ENCODE measurements at places on chromosomes 1 and 21.

GRCh38 chr1:238346340-238346739 is 455.6 kb upstream of the ZP4 start:
- DNase-seq = no peak

- DNase-seq = peak; percentile 42
Observed at GRCh38 chr1:47340227-47340626, 6.6 kb downstream of the CMPK1 start.

DNA sequence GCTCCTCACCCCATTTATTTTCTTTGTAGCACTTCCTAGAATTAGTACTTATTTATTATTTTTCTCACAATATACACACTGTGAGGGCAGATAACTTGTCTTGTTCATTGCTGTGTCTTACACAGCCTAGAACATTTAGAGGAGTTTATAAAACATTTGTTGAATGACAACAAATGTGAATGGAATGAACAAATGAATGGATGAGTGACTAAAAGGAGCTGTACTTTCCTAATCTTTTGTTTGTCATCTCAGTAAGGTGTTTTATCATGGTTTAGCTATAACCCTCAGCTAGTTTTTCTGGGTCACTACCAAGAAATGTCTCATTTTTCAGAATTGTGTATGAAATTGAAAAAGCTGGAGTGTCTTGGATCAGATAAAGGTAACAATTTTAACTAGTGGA is 239.3 kb upstream of the KCNK2 start:
- DNase-seq = peak; percentile 57

DNA sequence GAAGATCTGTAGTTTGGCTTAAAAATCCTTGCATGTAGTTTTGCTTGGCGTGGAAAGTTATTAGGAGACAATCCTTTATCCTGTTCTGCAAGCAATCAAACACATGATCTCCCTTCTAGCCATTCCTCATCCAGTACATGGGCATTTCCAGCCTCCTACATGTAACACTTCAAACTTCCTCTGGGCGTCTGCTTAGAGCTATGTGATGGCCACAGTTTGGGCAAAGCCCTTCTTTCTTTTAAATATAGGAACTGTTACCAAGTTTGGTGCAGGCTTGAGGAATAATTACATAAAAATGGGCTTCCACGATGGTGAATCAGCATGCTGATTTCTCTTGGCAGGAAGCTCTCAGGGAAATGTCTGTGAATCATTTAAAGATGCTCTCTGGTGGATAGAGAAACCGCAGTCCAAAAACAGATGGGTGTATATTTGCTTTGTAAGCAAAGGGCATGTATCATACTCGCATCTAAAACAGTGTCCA is 176.9 kb upstream of the FMN2 start:
- peak; percentile 94 for DNase-seq

- no peak for DNase-seq
Observed at GRCh38 chr1:198185146-198185545, 28.3 kb downstream of the NEK7 start.

DNA sequence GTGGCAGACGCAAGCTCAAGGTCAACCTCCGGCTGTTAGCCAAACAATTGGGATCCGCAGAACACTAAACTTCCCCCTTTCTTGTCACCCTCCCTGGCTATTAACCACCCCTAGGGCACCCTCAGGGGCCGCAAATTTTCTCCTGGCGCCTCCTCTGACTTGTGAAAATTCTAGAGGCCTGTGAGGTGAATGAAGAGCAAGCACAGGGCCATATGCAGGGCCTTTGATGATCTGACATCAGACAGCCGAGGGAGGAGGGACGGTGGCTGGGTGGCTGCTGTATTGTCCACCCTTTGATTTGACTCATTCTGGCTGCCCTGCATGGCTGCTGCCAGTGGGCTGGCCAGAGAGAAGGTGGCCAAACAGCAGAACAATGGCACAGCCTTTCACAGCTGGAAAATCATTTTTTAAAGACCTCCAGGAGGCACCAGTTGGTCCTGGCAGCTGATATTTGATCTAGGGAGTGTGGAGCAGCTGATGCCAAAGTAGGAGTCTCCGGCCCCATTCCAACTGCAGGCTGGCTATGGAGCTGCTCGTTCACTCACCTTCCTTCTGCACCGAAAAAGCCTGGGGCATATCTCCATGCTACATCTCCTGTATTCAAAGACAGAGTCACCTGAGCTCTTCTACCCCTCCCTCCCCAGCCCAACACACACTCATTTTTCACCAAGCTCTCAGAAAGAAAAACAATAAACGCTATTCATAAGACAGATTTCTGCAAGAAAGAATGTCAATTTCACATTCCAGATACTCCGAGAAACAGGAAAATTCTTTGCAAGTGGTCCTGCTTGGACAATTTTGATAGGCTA is 44.9 kb upstream of the BARHL2 start:
- DNase-seq = no peak

GRCh38 chr1:17289721-17290120 is 18.3 kb upstream of the PADI4 start:
- DNase-seq = peak; percentile 39

GRCh38 chr1:44405798-44406736 is 1.0 kb downstream of the RNF220 start:
- DNase-seq = no peak

GRCh38 chr1:68237040-68237439 is 4.7 kb upstream of the WLS start:
- DNase-seq = no peak

GRCh38 chr1:198520524-198521254 is 19.8 kb downstream of the ATP6V1G3 start:
- DNase-seq = no peak

- no peak for DNase-seq
Observed at GRCh38 chr1:150554086-150554452, 4.9 kb downstream of the ADAMTSL4 start.

- no peak for DNase-seq
Observed at GRCh38 chr1:93681989-93682412, 364 bp upstream of the BCAR3 start.

- DNase-seq = no peak
Observed at GRCh38 chr1:1087351-1088028, 13.4 kb upstream of the RNF223 start.

GRCh38 chr1:59007429-59007819 is 223.6 kb upstream of the JUN start:
- no peak for DNase-seq

GRCh38 chr1:26553942-26554682 is 24.6 kb downstream of the RPS6KA1 start:
- DNase-seq = no peak

DNA sequence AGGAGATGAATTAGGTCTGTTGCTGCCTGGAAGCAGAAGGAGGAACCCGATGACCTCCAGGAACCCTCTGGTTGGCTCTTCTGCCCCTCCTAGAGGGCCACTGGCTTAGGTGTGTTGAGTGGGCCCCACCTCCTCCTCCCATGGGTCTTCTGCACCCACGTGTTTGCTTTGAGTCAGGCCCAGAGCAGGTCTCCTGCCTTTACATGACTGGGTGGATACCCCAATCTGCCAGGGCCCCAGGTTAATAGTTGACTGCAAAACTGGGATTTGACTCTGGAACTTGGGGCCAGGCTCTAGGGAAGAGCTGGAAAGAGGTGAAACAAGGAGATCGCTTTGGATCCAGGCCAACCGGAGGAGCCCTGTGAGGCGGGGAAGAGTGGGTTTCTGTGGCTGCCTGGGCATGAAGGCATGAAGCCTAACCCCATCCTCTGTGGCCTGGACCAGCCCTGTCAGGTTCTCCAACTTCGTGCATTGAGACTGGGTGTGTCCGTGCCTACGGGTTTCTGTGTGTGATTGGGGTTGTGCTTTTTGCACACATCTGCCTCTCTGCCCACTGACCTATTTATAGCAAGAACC is 7.8 kb upstream of the LAD1 start:
- DNase-seq = no peak

GRCh38 chr1:182802006-182802803 is 12.6 kb downstream of the NPL start:
- no peak for DNase-seq

DNA sequence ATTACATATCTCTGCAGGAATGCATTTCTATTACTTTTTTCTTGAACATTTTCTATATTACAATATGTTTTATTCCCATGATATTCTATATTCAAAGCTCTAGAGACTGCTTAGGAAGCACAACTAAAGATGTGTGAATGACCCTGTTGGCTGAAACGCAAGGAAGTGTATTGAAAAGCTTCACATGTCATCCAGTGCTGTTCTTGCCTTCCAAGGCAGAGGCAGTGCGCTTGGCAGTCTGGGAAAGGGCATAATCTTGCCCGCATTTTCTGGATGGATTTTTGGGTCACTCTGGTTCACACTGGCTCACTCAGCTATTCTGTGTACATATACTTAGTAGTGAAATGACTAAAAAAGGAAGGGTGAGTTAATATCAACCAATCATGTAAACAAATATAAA is 262.4 kb downstream of the PTPRC start:
- no peak for DNase-seq

GRCh38 chr1:205329719-205330118 is 8.2 kb upstream of the NUAK2 start:
- no peak for DNase-seq

- DNase-seq = no peak
Observed at GRCh38 chr21:26795412-26795805, 49.8 kb downstream of the ADAMTS1 start.

DNA sequence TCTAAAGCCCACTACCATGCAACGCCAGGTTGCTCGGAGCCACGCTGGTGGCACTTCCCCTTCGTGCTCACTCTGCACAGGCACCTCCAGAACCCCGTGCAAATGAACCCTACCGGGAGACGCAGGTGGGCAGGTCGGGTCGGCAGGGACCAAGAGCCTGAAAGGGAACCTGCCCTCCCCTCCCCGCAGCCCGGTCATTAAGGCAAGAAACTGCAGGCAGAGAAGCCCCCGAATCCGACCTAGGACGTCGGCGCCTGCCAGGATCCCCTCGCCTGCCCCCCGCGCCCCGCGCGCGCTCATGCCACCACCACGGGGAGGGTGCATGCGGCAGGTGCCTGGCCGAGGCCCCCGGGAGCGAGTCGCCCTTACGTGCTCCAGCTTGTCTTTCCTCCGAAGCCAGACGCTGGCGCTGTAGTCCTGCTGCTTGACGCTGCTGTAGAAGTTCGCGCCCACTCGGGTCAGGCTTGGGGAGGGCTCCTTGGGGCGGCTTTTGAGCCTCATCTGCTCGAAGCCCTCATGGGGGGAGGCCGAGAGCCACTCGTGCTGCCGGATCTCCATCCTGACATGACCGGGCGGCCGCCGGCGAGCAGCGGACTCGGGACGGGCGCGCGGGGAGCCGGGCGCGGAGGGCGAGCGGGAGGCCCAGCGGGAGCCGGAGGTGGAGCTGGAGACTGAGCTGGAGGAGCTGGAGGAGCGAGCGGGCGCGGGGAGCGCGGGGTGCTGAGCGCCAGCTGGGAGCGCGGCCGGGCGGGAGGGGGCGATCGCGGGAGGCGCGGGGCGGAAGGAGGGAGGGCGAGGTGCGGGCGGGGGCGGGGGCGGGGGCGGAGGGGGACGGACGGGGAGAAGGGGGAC is 552 bp downstream of the PLD5 start:
- peak; percentile 7 for DNase-seq

GRCh38 chr1:222048094-222048595 is 306.3 kb upstream of the DUSP10 start:
- peak; percentile 77 for DNase-seq

GRCh38 chr1:18618546-18619466 is 11.8 kb upstream of the PAX7 start:
- no peak for DNase-seq

DNA sequence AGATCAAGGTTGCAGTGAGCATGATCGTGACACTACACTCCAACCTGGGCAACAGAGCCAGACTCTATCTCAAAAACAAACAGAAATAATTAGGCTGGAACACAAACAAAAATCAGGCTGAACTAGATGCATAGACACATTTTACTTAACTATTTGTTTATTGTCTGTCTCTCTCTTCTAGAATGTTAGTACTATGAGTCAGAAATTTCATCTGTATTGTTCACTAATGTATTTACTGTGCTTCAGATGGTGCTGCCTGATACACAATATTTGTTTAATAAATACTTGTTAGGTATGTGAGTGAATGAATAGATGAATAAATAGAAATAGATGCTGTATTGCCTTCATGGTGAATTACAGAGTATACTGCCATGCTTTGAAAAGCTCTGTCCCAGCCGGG is 6.0 kb upstream of the LIN28A start:
- no peak for DNase-seq

GRCh38 chr1:2442661-2443060 is 30.3 kb upstream of the PEX10 start:
- no peak for DNase-seq

- no peak for DNase-seq
Observed at GRCh38 chr1:25817840-25818501, 1.8 kb upstream of the MTFR1L start.

- no peak for DNase-seq
Observed at GRCh38 chr1:225156254-225156653, 226.8 kb downstream of the DNAH14 start.

GRCh38 chr1:40836283-40836682 is 25.9 kb downstream of the CITED4 start:
- no peak for DNase-seq

DNA sequence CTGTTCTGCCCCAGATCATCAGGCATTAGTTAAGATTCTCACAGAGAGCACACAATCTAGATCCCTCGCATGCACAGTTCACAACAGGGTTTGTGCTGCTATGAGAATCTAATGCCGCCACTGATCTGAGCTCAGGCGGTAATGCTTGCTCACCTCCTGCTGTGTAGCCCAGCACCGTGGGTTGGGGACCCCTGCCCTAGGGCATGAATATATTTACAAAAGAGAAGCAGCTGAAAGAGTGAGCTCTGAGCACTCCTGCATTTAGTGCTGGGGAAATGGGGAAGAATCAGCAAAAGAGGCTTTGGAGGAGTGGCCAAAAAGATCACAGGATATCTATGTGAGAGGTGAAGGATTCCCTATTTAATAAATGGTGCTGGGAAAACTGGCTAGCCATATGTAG is 5.6 kb downstream of the CFAP57 start:
- no peak for DNase-seq

- no peak for DNase-seq
Observed at GRCh38 chr1:246709835-246710234, 14.4 kb upstream of the SCCPDH start.

GRCh38 chr1:47840393-47841190 is 156.6 kb downstream of the TRABD2B start:
- peak; percentile 16 for DNase-seq

- DNase-seq = peak; percentile 84
Observed at GRCh38 chr1:116556289-116557006, 14.4 kb downstream of the CD58 start.

DNA sequence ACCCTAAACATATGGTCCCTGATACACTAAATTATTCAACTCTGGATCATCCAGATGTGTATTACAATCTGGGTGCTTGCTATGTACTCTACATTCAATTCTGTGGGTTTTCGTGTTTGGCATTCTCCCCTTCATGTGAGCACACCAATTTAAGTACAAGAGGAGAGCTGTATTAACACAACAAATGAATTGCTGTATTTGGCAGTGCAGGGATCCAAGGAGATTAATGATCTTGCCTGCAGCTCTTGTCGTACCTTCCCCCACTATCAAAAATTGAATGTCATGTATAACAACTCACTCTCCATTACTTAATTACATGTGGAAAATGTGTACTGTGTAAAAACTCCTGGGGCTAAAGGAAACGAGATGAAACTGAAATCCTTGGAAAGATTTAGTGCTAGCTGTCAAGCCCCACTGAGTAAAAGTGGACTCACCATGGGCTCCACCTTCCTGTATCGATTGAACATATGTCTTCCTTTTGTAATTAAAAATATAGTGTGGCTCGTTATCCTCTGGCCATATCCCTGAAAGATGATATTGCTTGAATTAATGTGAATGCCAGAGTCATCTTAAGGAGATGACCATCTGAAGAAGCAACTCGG is 172.2 kb upstream of the L1TD1 start:
- DNase-seq = no peak

GRCh38 chr1:243725075-243725474 is 125.0 kb downstream of the AKT3 start:
- DNase-seq = no peak

Measured in AG10803 (cell line).